Hematopoietic multipotent progenitor cell treated with erythropoietin and hydrocortisone succinate and interleukin-3 and kit ligand, for 6 days (in vitro differentiated cells): ENCODE measurements at places on chromosomes 6 and 20.
A peak's percentile ranks its signal among the peaks of the same experiment; 100 is the strongest.

DNA sequence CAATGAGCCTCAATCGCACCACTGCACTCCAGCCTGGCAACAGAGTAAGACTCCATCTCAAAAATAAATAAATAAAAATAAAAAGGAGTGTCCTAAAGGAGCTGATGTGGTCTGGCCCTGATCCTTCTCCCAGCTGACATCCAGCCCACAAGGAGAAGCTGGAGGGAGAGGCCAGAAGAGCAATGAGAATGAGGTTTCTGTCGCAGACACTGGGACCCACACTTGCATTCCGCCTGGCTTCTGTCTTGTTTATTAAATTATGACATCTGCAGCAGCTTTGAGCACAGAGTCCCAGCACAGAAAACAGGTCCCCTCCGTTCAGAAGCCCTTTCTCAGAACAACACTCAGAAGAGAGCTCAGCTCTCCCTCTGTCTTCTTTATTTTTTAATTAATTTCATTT lies 10.3 kb upstream of the E2F1 start:
- no peak for DNase-seq

DNA sequence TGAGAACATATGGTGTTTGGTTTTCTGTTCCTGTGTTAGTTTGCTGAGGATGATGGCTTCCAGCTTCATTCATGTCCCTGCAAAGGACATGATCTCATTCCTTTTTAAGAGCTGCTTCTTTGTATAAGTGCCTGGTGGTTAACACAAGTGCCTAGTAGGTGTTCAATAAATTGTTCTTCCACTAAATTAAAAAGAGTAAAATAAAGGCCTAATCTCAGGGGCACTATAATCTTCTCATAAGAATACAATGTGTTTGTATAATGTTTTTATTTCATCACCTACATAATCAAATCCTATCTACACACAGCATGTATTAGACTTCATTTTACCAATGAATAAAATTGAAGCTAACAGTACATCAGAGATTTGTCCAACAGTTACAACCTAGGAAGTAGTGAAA lies 252.7 kb downstream of the KHDC1L start:
- no peak for DNase-seq

- no peak for DNase-seq
These were observed 328.4 kb upstream of the CNR1 start for GRCh38 chr6:88494401-88495140.

DNA sequence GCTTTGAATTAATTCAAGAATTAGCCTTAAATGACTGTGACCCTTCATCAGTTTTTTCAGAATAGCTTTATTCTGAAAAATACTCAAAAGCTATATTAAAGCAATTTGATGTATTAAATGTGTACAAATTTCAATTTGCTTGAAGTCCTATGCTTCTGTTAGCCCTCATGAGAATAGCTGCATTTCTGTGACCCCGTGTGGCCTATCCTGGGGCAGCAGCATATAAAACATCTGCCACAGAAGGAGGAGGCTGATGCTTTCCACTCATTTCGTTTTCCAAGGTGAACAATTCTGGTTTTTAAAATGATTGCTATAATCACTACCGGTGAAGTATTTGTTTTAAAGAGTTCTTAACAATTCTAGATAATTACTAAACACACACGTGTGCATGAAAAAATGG lies 360.3 kb downstream of the BTBD9 start:
- DNase-seq: no peak

- no peak for DNase-seq
These were observed 552.1 kb downstream of the PKHD1 start for GRCh38 chr6:51535327-51535726.

DNA sequence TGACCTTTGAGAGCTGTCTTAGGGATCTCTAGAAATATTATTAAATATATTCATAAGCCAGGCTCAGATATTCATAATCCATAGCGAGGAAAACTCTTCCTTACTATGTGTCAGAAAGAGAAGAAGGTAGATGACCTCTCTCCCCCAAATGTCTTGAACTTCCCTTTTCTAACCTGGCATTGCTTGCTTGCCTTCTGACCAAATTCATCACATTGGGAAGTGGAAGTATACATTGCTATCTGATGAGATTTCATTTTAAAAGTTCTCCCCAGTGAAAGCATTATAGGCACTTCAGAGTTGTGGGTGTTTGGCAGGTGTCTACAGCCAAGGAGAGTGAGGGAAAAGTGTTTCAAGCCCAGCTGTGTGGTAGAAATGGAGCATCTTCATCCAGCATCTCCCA lies 197.3 kb downstream of the ZFAND3 start:
- DNase-seq: peak; percentile 23
